ENCODE measurements at places on chromosomes 13 and 19.

DNA sequence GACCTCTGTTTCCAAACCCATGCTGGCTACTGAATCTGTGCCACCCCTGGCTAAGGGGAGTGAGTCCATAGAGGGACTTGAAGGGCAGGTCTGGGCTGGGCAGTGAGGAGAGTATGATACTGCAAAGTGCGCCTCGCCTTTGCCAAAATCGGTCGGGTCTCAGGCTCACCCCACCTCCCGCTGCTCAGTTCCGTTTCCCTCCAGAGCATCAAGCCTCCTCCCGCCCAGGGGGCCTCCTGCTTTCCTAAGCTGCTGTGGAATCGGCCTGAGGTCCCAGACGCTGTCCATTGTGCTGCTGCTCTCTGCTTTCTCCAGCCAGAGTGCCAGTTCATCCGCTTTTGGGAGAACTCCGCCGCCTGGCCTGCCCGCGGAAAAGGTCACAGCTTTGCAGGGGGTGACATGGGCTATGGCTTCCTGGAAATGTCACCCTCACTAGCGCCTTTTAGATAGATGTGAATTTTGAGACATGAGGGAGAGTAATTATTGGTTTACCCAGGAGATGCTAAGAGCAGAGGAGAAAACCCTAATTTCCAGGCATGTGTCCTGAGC, 1418.4 kb downstream of the UQCRFS1 start:
- DNase-seq: no peak

- no peak for DNase-seq
Observed at GRCh38 chr13:32988608-32989289, 27.5 kb upstream of the KL start.

DNA sequence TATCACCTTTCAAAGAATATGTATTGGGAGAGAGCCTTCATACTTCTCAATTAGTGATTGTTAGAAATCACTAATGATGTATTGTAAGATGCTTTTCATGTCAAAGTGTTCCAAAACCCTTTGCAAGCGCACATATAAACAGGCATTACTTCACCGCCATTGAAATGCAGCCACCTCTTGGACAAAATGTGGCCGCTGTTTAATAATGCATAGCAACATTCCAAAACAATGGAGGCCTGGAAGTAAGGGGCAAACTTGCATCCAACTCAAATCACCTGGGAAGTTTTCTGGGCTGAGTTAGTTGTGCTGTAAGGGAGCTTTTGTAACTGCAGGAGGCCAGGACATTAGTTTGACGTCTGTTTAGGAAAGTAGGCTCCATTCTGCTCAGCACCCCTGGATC, 438.1 kb downstream of the FGF9 start:
- DNase-seq: no peak

GRCh38 chr19:44839276-44839675, 6.8 kb upstream of the NECTIN2 start:
- DNase-seq: no peak

DNA sequence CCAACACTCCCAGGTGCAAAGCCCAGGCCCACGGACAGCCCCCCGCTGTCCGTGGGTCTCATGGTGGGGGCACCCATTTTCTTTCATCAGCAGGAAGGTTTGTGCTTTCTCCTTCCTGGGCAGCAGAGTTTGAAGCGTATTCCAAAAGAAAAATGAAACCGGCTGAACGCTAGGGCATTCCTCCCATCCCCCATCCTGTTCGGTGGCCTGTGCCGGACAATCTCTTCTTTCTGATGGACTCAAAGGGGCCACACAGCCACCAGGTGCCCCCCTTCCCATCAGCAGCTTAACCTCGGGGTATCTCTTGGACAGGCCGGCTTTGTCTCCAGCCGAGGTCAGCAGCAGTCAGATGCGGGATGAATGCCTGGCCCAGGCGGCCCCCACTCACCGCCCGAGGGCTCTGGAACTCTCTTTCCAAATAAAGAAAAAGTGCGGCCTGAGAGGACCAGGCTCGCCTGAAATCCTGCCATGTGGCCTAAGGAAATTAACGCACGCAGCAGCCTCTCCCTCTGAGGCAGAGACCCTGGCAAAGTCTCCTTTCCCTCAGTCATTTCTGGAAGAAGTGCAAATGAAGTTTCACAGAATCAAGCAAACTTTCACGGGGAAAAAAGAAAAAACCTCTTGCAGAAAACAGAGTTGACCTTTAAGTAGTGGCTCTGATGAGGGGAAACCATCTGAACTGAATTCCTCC, 67.8 kb downstream of the RASA3 start:
- peak; percentile 80 for DNase-seq

Data from suprapubic skin (tissue), 4 donors.